A549 treated with Mapracorat at 1 μM for 4 hours (cell line): ENCODE measurements at places on chromosomes 3 and 15. TPM values are rescaled to one million over a fixed set of nuclear protein-coding genes. Genes with fewer than 3 reads are reported as not detected.

ADAMTSL3 gene
- total RNA-seq, result 0.19 to 0.67 TPM (median 0.35 TPM) in 5 replicates

PIF1 gene
- 11.6 to 23.5 TPM (median 16.4 TPM) in 5 replicates for total RNA-seq

ELP6 gene
- total RNA-seq, result 25.3 to 29.2 TPM (median 28.5 TPM) in 5 replicates

LYZL4 gene
- total RNA-seq, result not detected in 5 replicates

IMPDH2 gene
- total RNA-seq, result 151 to 161 TPM (median 154 TPM) in 5 replicates

FBXO40 gene
- not detected in 5 replicates for total RNA-seq

NR1I2 gene
- total RNA-seq, result not detected in 5 replicates

MYZAP gene
- 0.75 to 1.2 TPM (median 1.1 TPM) in 5 replicates for total RNA-seq

SUCNR1 gene
- total RNA-seq, result 0.06 to 0.16 TPM (median 0.12 TPM) in 5 replicates

SETD5 gene
- total RNA-seq, result 39.2 to 49.5 TPM (median 46.5 TPM) in 5 replicates

MESP2 gene
- total RNA-seq, result 0.27 to 0.72 TPM (median 0.46 TPM) in 5 replicates

DLEC1 gene
- total RNA-seq, result 0.03 to 0.05 TPM (median 0.04 TPM) in 3 of 5 replicates, not detected in the others

HRG gene
- not detected in 5 replicates for total RNA-seq

MAP3K13 gene
- 12.4 to 15.2 TPM (median 13.0 TPM) in 5 replicates for total RNA-seq

TRH gene
- total RNA-seq, result not detected in 5 replicates

WDR49 gene
- not detected in 5 replicates for total RNA-seq

IL17RD gene
- total RNA-seq, result 0.54 to 1.4 TPM (median 1.1 TPM) in 5 replicates

ZNF619 gene
- total RNA-seq, result 1.5 to 1.9 TPM (median 1.7 TPM) in 5 replicates

IGF2BP2 gene
- 12.0 to 12.8 TPM (median 12.5 TPM) in 5 replicates for total RNA-seq

AADACL2 gene
- total RNA-seq, result not detected in 5 replicates

KLHL40 gene
- total RNA-seq, result not detected in 5 replicates

GJD2 gene
- not detected in 5 replicates for total RNA-seq
